ENCODE measurements at places on chromosomes 2 and 18.

DNA sequence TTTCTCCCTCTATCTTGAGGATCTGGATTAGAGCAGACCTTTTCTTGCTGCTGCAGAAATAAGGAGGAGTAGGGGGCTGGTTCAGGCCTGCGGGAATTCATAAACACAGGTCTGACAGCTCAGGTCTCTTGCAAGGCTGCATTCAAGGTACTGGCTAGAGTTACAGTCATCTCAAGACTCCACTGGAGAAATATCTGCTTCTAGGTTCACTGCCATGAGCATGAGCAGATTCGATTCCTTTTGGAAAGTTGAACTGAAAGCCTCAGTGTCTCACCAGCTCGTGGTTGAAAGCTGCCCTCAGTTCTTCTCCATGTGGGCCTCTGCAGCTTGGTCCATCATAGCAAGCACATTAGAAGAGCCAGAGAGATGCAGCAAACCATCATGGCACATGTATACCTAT, 124.4 kb upstream of the SETBP1 start:
- DNase-seq, result no peak

- DNase-seq, result no peak
Measured at GRCh38 chr18:26459340-26459739, 89.0 kb downstream of the KCTD1 start.

GRCh38 chr18:45270289-45270771, 344.9 kb upstream of the SLC14A2 start:
- no peak for DNase-seq

- no peak for DNase-seq
Measured at GRCh38 chr2:174630107-174630506, 32.5 kb upstream of the WIPF1 start.

DNA sequence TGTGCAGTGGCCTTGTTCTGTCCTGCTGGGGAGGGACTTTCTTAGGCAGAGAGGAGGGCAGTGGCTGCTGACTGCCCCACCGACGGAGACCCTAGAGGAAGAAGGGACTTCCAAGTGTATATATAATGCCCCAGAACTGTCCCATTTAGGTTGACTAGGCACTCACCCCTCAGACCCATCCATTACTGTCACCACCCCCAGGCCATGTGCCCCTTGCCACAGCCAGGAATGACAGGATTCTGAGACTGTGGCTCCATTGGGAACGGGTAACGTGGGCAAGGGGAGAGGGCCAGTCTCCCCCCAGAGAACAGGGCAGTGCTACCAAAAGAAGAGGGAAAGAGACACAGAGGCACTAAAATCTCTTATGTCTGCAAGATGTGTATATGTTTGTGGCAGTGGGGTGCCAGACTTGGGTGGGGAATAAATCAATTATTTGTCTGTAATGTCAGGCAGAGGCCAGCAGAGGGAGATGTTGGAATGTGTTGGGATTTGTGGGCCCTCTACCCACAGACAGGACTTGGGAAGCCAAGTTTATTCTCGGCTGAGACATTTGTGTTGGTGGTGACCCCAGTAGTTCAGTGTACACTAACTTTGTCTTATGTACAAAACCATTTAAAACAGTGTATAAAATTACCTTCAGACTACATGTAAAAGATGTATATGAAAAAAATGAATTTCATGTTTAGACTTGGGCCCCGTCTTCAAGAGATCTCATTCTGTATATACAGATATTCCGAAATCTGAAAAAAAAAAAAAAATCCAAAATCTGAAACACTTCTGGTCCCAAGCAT, 24.0 kb upstream of the TMEM37 start:
- DNase-seq, result no peak

DNA sequence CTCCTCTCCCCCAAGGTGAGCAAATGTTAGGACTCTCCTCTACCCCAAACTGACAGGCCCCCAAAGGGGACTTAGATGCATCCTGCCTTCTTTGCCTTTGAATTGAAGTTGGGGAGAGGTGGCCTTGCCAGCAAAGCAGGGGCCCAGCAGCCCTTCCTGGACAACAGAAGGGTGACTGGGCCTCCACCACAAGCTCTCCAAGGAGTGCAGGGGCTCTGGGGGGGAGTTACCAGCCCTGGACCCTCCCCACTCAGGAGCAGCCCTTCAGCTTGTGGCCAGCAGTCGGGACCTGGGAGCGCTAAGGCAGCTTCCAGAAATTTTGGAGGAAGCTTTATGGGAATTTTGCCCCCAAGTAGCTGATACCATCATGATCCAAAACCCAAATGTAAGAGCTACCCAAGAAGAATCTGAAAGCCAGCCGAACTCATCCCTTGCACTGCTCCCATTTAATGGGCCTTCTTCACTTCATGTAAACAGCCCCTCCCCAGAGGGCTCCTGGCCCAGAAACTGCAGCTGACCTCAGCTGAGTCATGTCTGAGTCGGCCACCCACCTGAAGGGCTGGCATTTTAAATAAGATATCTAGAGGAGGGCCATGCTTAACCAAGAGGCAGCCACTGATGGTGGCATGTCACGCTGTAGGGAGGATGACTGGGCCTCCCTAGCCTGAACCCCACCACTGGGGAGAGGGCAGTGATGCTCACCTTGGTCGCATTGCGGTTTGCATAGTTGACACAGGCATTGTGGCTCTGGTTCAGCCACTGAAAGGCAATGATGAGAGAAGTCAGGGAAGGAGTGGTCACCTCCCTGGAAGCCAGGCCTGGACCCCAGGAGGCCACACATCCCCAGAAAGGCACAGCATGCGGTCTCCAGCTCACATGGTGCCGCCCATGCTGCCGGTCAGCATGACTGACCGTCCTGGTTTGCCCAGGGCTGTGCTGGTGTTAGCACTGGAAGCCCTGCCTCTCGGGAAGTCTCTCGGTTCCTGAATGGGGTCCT, 71.5 kb downstream of the SFXN5 start:
- DNase-seq, result no peak

DNA sequence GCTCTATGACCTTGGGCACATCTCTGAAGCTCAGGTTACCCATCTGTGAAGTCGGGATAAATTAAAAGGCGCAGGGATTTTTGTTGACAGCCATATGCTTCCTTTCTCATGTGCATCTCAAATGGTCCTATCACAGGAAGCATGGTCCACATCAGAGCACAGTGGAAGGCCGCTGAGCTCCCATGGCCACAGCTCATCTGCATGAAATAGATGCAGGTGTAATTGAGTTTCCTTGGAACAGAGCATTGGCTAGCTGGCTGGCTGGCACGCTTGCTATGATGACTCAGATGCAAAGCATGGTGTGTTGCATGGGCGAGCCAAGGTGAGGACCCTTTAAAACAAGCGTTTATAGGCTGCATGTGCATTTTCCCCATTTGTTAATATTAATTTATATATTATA, 79.3 kb downstream of the TXNL1 start:
- no peak for DNase-seq

DNA sequence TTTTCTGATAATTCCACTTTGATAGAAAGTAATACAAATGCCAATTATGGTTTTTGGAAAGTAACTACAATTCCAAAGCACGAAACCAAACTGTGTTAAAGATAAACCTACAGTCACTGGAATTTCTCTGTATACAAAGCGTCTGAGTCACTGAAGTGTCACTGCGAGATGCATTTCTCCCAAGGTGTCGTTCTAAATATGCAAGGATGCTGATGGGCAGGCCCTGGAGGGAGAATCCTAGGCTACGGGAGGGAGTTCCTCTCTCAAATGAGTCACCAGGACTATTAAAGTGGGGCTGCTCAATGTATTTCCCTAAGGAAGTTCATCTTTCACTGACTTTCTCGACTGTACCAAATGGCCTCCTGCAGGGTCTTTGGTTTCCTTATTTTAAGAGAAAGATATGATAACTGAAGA, 163.8 kb upstream of the STK17B start:
- no peak for DNase-seq

DNA sequence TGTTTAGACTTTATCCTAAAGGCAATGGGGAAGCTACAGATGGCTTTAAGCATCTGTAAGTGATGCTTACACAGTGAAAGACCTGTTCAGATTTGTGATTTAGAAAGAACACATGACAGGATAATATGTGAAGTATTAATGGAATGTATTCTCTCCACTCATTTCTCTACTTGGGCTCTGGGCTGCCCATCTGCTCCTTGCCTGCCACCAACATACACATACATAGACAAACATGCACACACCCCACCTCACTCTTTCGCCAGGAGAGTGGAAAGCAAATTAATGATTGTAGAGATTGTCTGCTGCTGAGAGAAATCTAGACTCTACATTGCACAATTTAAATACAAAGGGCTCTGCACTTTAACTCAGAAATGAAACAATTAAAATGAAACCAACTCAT, 61.0 kb upstream of the NFE2L2 start:
- no peak for DNase-seq

- DNase-seq, result no peak
Measured at GRCh38 chr2:179860255-179861026, 971 bp downstream of the ZNF385B start.

GRCh38 chr18:37452015-37452414, 113.6 kb downstream of the CELF4 start:
- no peak for DNase-seq

DNA sequence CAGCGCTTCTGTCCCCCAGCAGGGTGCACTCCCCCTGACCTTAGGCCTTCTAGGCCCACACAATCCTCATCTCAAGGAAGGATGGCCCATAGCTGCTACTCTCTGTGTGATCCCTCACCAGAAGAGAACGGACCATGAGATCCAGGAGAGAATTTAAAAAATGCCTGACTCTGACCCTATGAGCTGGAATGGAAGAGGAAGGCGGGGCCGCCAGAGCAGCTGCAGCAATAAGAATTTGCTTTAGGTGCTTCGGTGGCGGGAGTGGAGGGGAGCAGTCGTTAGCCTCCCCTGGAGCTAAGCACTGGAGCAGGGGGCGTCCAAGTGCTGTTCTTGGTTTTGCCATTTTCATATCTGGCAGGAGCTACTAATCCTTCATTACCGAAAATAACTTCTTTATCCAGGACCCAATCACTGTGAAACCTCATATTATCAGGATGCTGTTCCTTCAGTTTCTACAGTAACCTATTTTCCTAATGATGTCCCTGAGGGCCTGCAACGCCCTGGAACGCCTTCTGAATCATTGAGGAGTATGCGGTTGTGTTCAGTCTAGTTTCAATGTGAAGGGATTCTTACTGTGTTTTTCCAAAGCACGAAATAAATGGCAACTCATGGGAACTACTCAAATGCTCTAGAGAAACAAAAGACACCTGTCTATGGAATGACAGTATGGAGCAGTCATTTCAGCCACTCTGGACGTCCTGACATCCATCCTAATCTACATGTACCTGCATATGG, 105.1 kb upstream of the SIX2 start:
- no peak for DNase-seq

DNA sequence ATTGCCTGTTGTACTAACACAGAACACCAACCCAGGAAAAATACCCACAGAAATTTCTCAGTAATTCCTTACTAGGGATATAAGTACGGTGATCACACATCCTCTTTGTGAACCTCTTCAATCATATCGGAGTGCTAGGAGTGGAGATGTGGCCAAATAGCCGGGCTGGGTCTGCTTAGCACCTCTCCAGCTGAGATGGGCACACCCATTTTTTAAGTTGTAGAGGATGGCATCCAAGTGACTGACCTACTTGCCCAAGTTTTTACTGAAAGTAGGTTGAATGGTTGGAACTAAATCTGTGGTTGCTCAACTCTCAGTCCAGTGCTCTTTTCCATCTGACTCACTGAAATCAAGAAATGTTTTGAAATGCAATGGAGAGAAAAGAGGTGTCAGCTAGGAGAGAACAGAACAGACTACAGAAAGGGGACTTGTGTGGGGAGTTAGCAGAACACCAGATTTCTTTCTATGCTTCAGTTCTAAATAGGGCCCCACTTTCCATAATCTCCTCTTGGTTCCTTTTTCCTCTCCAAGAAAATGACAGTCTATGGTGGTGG, 68.7 kb upstream of the FSHR start:
- DNase-seq, result no peak

Measured in right renal pelvis (tissue), 4 donors.